ENCODE measurements at places on chromosomes 7 and 10.
A peak's percentile ranks its signal among the peaks of the same experiment; 100 is the strongest.

GRCh38 chr7:112056409-112056808, 149.8 kb downstream of the DOCK4 start:
- H3K27ac ChIP-seq, result no peak overlapping the region
- no peaks in the 10 kb centered on the region for H3K27me3 ChIP-seq
- H3K4me3 ChIP-seq, result no peak overlapping the region
- no peak for DNase-seq
- no peaks in the 10 kb centered on the region for H3K36me3 ChIP-seq

DNA sequence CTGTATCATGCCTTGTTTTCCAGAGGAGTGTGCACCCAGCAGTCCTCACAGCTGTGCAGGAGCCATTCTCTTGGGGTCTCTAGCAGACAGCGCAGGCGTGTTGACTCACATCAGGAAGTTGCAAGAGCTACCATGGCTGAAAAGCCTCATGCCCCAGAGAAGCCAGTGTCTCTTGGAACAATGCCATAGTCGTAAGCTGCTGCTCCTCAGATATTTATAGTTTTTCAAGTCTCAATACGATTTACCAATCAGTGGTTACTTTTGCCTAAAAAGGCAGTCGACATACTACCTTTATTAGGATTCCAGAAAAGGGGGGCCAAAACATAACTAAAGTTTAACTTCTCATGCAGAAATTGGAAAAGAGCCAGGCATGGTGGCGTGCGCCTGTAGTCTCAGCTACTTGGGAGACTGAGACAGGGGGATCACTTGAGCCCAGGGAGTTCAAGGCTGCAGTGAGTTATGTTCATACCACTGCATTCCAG, 407.7 kb downstream of the PARD3 start:
- no peaks in the 10 kb centered on the region for H3K4me1 ChIP-seq
- no peaks in the 10 kb centered on the region for H3K36me3 ChIP-seq
- no peak overlapping the region for H3K27ac ChIP-seq
- no peak for DNase-seq
- H3K4me3 ChIP-seq, result no peak overlapping the region
- H3K27me3 ChIP-seq, result peaks cover 5% of the 10 kb centered on the region

- no peaks in the 10 kb centered on the region for H3K27me3 ChIP-seq
- no peaks in the 10 kb centered on the region for H3K4me1 ChIP-seq
- H3K4me3 ChIP-seq, result no peak overlapping the region
- no peak for DNase-seq
Measured at GRCh38 chr7:15332956-15333355, 228.9 kb downstream of the AGMO start.

DNA sequence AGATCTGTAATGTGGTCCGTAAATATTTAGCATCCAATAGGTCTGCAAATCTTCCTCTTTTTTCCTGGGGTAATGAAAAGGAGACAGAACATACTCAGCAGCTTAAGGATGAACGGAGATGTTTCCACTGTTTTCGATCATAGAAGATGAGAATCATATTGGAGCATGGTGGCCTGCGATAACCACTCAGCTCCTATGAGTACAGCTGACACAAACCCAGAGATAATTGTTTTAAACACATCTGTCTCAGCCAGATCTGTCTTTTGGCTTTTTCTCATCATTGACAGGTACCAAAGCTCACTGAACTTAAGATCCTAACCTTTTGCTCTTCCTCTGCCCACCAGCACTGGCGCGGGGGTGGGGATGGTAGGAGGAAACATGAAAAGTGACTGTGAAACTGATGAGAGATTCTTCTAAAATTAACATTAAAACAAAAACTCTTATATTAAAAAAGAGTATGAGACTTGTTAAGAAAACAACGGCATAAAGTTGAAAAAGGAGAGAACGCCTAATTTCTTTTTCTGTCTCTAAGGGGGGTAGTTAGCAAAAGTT, 71.0 kb downstream of the SVOPL start:
- no peak overlapping the region for H3K4me3 ChIP-seq
- peaks cover 20% of the 10 kb centered on the region for H3K27me3 ChIP-seq
- H3K27ac ChIP-seq, result no peak overlapping the region
- peaks cover 16% of the 10 kb centered on the region for H3K4me1 ChIP-seq
- no peak for DNase-seq
- H3K36me3 ChIP-seq, result no peaks in the 10 kb centered on the region

DNA sequence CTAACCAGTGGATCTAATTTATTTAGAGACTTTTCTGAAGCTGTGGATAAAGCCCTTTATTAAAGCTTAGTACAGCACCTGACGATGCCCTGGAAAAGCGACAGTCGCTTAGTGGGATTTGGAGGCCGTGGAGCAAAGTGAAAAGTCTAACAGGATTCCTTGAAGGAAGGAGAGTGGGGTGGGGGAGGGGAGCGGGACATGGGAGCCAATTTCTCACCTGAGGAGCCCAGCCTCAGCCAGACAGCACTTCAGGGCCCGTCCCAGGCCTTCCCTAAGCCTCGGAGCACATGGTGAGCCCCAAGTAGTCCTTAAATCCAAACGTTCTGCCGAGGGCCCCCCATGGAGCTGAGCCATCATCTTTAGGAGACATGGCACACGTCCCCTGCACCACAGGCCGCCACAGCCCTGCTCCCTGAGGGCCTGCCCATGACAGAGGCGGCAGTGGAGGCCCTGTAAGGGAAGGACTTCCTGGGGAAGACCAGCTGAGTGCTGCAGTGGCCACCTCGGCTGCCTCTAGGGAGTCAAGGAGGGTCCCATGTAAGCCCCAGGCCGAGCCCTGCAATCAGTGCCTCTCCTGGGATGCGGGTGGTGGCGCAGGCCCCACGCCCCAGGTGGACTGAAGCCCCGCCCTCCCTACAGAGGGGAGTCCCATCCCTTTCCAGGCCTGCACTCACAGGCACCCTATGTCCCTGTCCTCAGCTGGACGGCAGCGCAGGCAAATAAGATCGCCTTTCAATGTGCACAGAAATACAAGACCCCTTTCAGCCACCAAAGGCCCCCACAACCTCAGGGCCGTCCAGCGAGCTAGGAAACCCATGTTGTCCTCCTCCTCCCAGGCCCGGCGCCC, 187.0 kb downstream of the MAD1L1 start:
- peaks cover 4% of the 10 kb centered on the region for H3K36me3 ChIP-seq
- DNase-seq, result no peak
- no peaks in the 10 kb centered on the region for H3K4me1 ChIP-seq
- H3K4me3 ChIP-seq, result no peak overlapping the region
- H3K27ac ChIP-seq, result no peak overlapping the region

DNA sequence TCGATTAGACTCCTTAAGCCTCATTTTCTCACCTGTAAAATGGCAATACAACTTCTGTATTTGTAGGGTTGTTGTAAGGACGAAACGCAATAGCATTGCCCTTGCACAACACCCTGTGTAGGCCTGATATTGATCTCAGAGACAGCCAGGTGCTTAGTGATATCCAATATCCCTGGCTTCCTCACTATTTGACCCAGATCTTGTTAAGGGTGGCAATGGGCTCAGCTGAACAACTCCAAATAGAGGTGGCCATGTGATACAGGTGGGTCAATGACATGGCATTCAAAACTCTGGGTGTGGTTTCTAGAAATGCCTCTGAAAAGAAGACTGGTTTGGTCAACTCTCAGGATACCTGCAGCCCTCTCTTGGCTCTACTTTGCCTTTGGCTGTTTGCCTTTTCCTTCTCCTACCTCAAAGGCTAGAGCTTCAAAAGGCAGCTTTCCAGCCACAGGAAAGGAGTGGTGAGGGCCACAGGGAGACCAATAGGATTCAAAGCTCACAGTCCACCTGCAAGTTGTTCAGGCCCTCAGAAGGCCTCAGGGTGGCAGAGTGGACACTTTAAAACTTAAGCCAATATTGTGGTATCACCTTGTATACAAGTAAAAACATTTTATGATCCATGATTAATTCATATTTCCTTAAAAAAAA, 14.9 kb upstream of the GATAD1 start:
- H3K27me3 ChIP-seq, result peaks cover 9% of the 10 kb centered on the region
- H3K36me3 ChIP-seq, result no peaks in the 10 kb centered on the region
- no peak overlapping the region for H3K4me3 ChIP-seq
- H3K4me1 ChIP-seq, result peaks cover 6% of the 10 kb centered on the region
- DNase-seq, result no peak
- no peak overlapping the region for H3K27ac ChIP-seq

GRCh38 chr7:122301858-122302760, 2.4 kb downstream of the FEZF1 start:
- DNase-seq, result no peak
- no peak overlapping the region for H3K27ac ChIP-seq
- H3K4me1 ChIP-seq, result no peaks in the 10 kb centered on the region
- no peak overlapping the region for H3K4me3 ChIP-seq

GRCh38 chr7:4820967-4821471, 40.8 kb downstream of the PAPOLB start:
- no peak for DNase-seq
- H3K4me3 ChIP-seq, result no peak overlapping the region
- no peaks in the 10 kb centered on the region for H3K36me3 ChIP-seq
- no peak overlapping the region for H3K27ac ChIP-seq
- H3K4me1 ChIP-seq, result no peaks in the 10 kb centered on the region

DNA sequence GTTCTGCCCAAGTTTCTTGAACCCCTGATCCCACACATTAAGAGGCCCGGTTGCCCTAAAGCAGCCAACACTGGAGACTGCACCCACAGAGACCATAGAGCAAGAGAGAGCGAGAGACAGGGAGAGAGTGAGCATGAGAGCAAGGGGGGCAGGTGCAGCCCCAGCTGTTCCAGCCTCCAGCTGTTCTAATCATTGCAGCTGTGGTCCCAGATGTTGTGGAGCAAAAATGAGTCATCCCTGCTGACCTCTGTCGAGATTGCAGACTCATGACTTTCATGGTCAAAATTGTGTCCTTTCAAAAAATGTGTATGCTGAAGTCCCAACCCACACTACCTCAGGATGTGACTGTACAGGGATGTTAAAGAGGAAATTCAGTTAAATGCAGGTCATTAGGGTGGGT, 143.9 kb upstream of the FRMD4A start:
- no peaks in the 10 kb centered on the region for H3K36me3 ChIP-seq
- H3K4me1 ChIP-seq, result no peaks in the 10 kb centered on the region
- no peak overlapping the region for H3K4me3 ChIP-seq

DNA sequence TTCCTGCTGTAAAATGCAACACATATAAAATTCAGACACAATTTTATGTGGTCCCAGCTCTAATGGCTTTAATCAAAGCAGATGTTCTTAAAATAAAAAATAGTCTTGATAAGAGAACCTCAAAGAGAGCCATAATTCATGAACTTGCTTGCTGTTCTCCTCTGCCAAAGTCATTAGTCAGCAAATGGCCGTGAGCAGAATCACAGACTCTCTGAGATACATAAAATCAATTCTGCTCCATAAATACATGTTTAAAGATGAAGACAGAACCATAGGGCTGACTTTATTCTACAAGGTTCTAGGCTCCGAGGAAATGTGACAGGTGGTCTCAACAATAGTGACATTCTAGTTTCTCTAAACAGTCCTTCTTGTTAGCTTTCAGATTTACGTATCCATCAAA, 29.8 kb downstream of the HSPA12A start:
- DNase-seq, result no peak
- H3K4me3 ChIP-seq, result no peak overlapping the region
- H3K27ac ChIP-seq, result no peak overlapping the region
- no peaks in the 10 kb centered on the region for H3K4me1 ChIP-seq
- no peaks in the 10 kb centered on the region for H3K36me3 ChIP-seq

GRCh38 chr7:116113310-116113709, 82.7 kb upstream of the TFEC start:
- no peak overlapping the region for H3K27ac ChIP-seq
- no peak overlapping the region for H3K4me3 ChIP-seq
- H3K27me3 ChIP-seq, result peaks cover 18% of the 10 kb centered on the region
- no peak for DNase-seq

DNA sequence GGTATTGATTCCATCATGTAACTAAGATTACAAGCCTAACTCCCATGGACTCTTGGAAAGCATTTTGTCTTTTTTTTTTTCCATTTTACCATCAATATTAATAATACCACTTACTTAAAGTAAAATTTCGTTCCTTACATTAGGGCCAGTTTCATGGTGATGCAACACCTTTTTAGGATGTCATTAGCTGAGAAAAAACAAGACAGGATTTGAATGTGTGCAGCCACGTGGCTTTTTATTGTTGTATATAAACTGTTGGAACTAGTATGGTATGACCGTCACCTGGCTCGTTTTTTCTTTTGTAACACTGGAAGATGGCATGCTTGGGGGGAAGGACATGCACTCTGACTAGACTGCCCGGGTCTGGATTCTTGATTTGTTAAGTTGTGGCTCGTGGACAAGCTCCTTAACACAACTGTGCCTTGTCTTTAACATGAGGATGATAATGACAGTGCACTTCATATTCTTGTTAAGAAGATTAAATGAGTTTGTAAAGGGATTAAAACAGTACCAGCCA, 42.1 kb downstream of the ARHGAP21 start:
- DNase-seq, result no peak
- peaks cover 3% of the 10 kb centered on the region for H3K36me3 ChIP-seq
- H3K4me3 ChIP-seq, result no peak overlapping the region
- H3K27me3 ChIP-seq, result no peaks in the 10 kb centered on the region

DNA sequence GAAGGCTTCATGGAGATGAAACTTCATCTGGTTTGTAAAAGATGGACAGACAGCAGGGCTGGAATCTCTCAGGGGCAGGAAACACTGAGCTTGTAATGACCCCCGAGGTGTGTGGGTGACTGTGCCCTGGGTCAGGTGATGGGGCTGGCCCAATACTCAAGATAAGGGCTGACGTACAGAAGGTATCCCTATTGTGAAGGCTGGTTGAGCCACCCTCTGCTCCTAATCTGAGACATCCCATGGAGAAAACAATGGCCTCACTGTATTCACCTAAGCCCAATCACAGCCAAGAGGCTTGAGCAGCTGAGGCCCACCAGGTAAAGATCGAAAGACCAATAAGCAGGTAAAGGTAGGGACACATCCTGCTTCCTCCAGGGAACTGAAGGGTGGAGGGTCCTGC, 34.8 kb upstream of the NUB1 start:
- H3K4me1 ChIP-seq, result peaks cover 13% of the 10 kb centered on the region
- no peaks in the 10 kb centered on the region for H3K36me3 ChIP-seq
- peaks cover 15% of the 10 kb centered on the region for H3K27me3 ChIP-seq
- H3K4me3 ChIP-seq, result no peak overlapping the region
- H3K27ac ChIP-seq, result no peak overlapping the region
- DNase-seq, result peak; percentile 15

GRCh38 chr7:117347480-117347879, 24.6 kb upstream of the WNT2 start:
- no peak overlapping the region for H3K4me3 ChIP-seq
- no peaks in the 10 kb centered on the region for H3K4me1 ChIP-seq
- no peaks in the 10 kb centered on the region for H3K27me3 ChIP-seq
- no peaks in the 10 kb centered on the region for H3K36me3 ChIP-seq
- DNase-seq, result no peak
